SJSA1 (cell line): ENCODE measurements at places on chromosomes 11 and 22.

GRCh38 chr11:66719111-66719872 is 9.7 kb downstream of the SPTBN2 start:
- no peak for DNase-seq

DNA sequence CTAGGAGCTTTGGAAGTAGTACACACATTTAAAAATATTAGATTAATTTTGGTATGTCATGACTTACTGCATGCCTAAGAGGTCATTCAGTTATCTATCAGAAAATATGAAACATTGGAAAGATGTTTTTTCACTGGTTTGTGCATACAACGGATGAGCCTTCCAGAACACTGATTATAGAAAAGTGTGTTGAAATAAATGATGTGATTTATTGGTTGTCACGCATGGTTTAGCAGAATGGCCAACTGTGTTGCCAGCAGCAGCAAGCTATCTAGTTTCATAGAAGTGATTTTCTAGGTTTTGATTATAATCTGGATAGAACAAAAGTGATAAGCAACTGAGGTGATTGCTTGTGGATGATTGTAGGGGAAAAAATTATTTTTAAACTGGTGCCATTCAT is 53.6 kb downstream of the DDX10 start:
- DNase-seq, result no peak

GRCh38 chr11:33618956-33619355 is 81.7 kb downstream of the C11orf91 start:
- DNase-seq, result no peak

DNA sequence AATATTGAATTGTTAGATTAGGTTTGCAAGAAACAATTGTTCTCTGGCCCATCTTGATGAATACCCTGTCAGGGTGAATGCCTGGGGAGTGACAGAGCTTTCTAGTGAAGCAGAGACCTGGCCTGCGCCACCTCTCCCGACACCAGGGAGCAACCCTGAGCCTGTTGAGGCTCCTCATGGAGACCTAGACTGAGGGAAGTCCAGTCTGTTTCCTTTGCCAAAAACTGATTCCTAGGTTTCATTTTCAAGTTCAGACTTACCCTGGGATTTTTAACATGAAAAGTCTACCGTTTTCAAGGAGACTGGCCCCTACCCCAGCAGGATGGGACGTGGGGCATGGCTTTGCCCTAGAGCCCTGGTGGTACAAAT is 173.7 kb upstream of the SORL1-AS1 start:
- no peak for DNase-seq

- no peak for DNase-seq
Observed at GRCh38 chr11:41053894-41054293, 405.6 kb downstream of the LRRC4C start.

- no peak for DNase-seq
Observed at GRCh38 chr11:99535819-99536218, 515.1 kb downstream of the CNTN5 start.

GRCh38 chr22:45962756-45963324 is 14.1 kb downstream of the WNT7B start:
- no peak for DNase-seq

DNA sequence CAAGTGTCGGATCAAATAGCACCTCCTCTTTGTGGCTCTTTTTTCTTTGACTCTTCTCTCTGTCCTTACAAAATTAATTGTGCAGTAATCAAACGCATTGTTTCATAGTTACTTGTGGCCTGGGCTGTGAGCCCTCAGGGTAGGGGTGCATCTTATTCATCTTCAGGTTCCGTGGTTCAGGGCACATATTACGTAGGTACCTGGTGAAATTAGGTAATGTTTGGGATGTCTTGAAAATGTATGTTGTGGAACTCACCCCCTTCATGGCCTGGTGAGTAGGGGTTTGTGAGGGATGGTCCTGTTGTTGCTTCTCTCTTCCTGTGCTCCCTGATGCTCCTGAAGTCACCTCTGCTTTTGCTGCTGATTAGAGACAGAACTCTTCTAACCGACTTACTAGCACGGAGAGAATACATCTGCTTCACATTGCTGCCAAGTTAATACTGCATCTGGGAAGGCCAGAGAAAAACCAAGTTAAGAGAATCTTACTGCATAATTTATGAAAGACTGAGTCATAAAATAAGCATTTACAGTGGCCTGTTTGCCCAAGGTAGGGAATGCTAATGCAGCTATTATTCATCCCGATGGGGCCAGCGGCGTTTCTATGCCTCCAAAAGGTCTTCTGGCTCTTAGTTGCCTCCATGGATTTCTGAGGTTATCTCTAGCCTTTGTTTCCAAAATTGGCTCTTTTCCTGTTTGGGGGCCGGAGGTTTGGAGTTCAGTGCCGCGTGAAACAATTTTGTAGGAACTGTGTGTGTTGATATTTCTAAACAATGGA is 66.9 kb downstream of the TBC1D22A start:
- DNase-seq, result peak; percentile 84

GRCh38 chr11:93131709-93132108 is 66.1 kb downstream of the SLC36A4 start:
- no peak for DNase-seq
